Lung (tissue), 17 donors: ENCODE measurements at places on chromosomes 4 and X. TPM values are rescaled to one million over a fixed set of nuclear protein-coding genes. Genes with fewer than 3 reads are reported as not detected.

DNA sequence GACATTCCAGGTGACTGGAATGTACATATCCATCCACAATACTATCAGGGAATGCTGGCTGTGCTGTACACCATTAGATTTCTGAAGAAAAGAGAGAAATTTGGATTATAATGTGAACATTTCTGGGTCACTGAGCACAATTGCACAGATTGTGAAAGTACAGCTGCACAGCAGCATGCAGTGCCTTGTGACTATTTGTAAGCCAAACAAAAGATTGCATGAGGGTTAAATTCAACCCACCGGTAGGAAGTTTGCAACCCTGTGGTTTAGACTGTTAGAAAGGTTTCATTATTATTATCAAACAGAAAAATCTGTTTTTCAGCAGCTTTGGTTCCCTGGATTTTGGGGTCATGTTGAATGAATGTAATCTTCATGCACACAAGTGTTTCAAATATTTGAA is 24.5 kb downstream of the DDIT4L start:
- no peak for DNase-seq
- H3K4me3 ChIP-seq = no peak overlapping the region
- no peaks in the 10 kb centered on the region for H3K4me1 ChIP-seq

DNA sequence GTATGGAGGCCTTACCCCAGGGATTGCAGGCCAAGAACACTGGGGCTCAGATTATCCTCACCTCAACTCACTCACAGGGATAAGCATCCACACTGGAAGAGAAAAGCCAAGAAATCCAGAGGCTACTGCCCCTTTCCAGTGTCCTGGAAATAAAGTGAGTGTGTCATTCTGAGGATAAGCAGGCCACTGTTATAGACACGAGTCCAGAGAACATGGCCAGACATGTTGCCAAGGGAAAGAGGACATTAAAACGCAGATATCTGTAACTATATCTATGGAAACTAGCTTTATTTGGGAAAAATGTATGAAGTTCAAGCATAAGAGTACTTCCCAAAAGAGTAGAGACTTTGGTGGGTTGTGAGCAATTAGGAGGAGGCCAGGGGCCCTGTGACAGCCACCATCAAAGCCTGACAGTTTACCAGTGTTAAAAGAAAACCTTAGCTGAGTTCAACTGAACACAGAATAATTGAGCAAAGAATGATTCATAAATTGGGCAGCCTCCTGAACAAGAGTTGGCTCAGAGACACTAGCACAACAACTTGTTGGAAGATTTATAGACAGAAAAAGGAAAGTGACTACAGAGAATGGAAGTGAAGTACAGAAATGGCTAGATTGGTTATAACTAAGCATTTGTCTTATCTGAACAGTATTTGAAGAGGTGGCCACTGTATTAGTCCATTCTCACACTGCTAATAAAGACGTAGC is 1222.2 kb downstream of the STIM2 start:
- no peak overlapping the region for H3K27ac ChIP-seq
- no peaks in the 10 kb centered on the region for H3K4me1 ChIP-seq
- DNase-seq = no peak
- no peaks in the 10 kb centered on the region for H3K36me3 ChIP-seq
- H3K27me3 ChIP-seq = no peaks in the 10 kb centered on the region

- no peaks in the 10 kb centered on the region for H3K36me3 ChIP-seq
- no peaks in the 10 kb centered on the region for H3K4me1 ChIP-seq
- no peak overlapping the region for H3K27ac ChIP-seq
- no peaks in the 10 kb centered on the region for H3K27me3 ChIP-seq
Measured at GRCh38 chr4:18840481-18840880, 818.9 kb upstream of the LCORL start.

- H3K36me3 ChIP-seq = no peaks in the 10 kb centered on the region
- no peaks in the 10 kb centered on the region for H3K4me1 ChIP-seq
- H3K4me3 ChIP-seq = no peak overlapping the region
- H3K27ac ChIP-seq = no peak overlapping the region
Measured at GRCh38 chrX:117751155-117751554, 365.5 kb downstream of the KLHL13 start.

- no peak overlapping the region for H3K27ac ChIP-seq
- H3K27me3 ChIP-seq = no peaks in the 10 kb centered on the region
- no peak overlapping the region for H3K4me3 ChIP-seq
- no peak for DNase-seq
- peaks cover 7% of the 10 kb centered on the region for H3K36me3 ChIP-seq
- no peaks in the 10 kb centered on the region for H3K4me1 ChIP-seq
Measured at GRCh38 chr4:169677150-169677748, 56.9 kb downstream of the CLCN3 start.

- no peak for DNase-seq
- no peaks in the 10 kb centered on the region for H3K27me3 ChIP-seq
- no peak overlapping the region for H3K27ac ChIP-seq
- H3K4me1 ChIP-seq = no peaks in the 10 kb centered on the region
- H3K4me3 ChIP-seq = no peak overlapping the region
Measured at GRCh38 chr4:173801361-173801760, 271.3 kb upstream of the HAND2 start.

GRCh38 chr4:82798168-82799005 is at the start of gene SCD5:
Gene SCD5 (minus strand): TSS chr4:82798796. CDS start chr4:82798537, 259 bp downstream.
- H3K36me3 ChIP-seq = no peaks in the 10 kb centered on the region
- H3K27me3 ChIP-seq = no peaks in the 10 kb centered on the region
- H3K4me1 ChIP-seq = peaks cover 22% of the 10 kb centered on the region
- peak within 1 kb of the TSS; percentile 76 for H3K4me3 ChIP-seq

DNA sequence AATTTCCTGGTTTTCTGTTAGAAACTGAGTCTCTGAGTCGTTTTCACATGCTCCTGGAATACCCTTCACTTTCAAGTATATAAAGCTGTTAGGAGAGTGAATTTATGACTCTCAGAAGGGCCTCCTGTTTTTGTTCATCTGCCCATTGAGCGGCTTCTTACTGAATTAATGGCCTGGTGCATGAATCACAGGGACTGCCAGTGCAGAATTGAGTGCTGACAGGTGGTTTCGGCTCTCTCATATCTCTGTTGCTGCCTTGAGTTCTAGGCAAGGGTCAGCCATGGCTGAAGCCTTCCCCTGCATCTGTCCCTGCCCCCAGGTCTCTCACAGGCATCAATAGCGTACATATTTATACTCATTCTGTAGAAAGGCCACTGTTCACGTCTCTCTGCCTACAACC is 22.7 kb upstream of the SEPSECS start:
- H3K27me3 ChIP-seq = no peaks in the 10 kb centered on the region
- no peak overlapping the region for H3K4me3 ChIP-seq
- H3K27ac ChIP-seq = no peak overlapping the region
- H3K4me1 ChIP-seq = peaks cover 2% of the 10 kb centered on the region

Gene C4orf46
- 31.3 TPM for total RNA-seq

Gene MAGEA12
- total RNA-seq = not detected

Gene FGFBP1
- not detected for total RNA-seq
